Hepatocyte (in vitro differentiated cells): ENCODE measurements at places on chromosomes 3 and 15.
A peak's percentile ranks its signal among the peaks of the same experiment; 100 is the strongest.

- no peaks in the 10 kb centered on the region for H3K4me1 ChIP-seq
- H3K27ac ChIP-seq = no peak overlapping the region
- no peaks in the 10 kb centered on the region for H3K36me3 ChIP-seq
- DNase-seq = peak; percentile 59
- H3K27me3 ChIP-seq = no peaks in the 10 kb centered on the region
These were observed 27.6 kb upstream of the CXCR6 start for GRCh38 chr3:45915518-45916231.

GRCh38 chr3:161070980-161071663 lies 34.0 kb downstream of the B3GALNT1 start:
- H3K36me3 ChIP-seq = no peaks in the 10 kb centered on the region
- H3K4me1 ChIP-seq = no peaks in the 10 kb centered on the region
- DNase-seq = no peak
- H3K4me3 ChIP-seq = no peak overlapping the region
- no peak overlapping the region for H3K27ac ChIP-seq

DNA sequence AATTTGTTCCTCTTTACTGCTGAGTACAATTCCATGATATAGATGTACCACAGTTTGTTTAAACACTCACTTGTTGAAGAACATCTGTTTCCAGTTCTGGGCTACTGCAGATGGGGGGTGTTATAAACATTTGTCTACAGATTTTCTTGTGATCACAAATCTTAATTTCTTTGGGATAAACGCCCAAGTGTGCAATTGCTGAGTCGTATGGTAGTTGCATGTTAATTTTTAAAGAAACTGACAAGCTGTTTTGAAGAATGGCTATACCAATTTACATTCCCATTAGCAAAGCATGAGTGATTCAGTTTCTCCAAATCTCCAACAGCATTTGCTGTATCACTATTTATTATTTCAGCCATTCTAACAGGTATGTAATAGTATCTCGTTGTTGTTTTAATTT lies 242.0 kb upstream of the MRPL3 start:
- H3K27ac ChIP-seq = no peak overlapping the region
- no peaks in the 10 kb centered on the region for H3K36me3 ChIP-seq
- H3K4me1 ChIP-seq = no peaks in the 10 kb centered on the region
- H3K27me3 ChIP-seq = no peaks in the 10 kb centered on the region
- H3K4me3 ChIP-seq = no peak overlapping the region

- no peaks in the 10 kb centered on the region for H3K36me3 ChIP-seq
- H3K27me3 ChIP-seq = no peaks in the 10 kb centered on the region
- H3K4me3 ChIP-seq = no peak overlapping the region
- no peak overlapping the region for H3K27ac ChIP-seq
These were observed 199.7 kb downstream of the CHL1 start for GRCh38 chr3:396293-396692.

GRCh38 chr3:32146746-32147211 lies 40.4 kb downstream of the GPD1L start:
- DNase-seq = no peak
- peak overlapping the region; percentile 21 for H3K27ac ChIP-seq
- no peak overlapping the region for H3K4me3 ChIP-seq
- H3K27me3 ChIP-seq = no peaks in the 10 kb centered on the region
- H3K4me1 ChIP-seq = peaks cover 3% of the 10 kb centered on the region

DNA sequence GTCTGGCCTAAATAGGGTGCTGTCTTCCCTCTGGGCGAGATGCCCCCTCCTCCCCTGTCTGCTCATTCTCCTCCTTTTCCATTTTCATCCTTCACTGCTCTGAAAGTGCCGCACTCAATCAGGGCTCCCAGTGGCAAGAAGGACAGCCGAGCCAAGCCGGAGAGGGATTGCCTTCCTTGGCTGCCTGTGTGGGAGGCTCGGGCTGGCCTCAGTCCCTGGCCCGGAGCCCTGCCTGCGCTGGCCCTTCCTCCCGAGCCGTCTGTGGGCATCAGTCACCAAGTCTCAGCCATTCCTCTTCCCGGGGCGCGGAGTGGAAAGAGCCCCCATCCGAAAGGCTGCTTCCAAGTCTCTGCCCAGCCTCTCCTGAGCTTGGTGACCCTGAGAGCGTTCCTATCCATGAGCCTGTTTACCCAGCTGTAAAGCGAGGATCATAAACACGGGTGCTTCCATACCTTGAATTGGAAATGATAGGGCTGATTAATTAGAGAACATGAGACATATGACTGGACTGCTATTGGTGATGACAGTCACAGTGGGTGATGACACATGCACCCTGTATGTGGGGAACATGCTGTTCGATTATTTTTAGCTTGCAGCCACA lies 59.1 kb upstream of the TLE3 start:
- H3K4me1 ChIP-seq = peaks cover 41% of the 10 kb centered on the region
- no peak overlapping the region for H3K4me3 ChIP-seq

DNA sequence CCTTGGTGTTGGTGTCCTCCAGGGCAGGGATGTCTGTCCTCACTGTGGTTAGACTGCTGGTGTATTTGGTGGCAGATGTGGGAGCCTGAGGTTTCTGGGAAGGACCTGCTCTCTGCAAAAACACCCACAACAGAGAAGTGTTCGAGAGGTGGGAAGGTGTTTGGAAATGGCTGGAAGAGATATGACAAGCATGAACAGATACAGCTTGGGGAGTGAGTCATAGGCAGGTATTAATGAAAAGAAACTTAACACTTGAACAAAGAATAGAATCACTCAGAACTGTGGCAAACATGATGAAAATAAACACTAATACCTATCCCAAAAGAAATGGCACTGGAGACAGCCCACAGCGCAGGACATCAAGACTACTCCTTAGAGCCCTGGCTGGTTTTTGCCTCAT lies 192.4 kb upstream of the RORA start:
- no peaks in the 10 kb centered on the region for H3K36me3 ChIP-seq
- DNase-seq = no peak
- H3K27me3 ChIP-seq = no peaks in the 10 kb centered on the region
- H3K4me1 ChIP-seq = no peaks in the 10 kb centered on the region
- peak overlapping the region; percentile 48 for H3K27ac ChIP-seq
- H3K4me3 ChIP-seq = no peak overlapping the region

- peak; percentile 8 for DNase-seq
- H3K27ac ChIP-seq = peak overlapping the region; percentile 20
- no peaks in the 10 kb centered on the region for H3K36me3 ChIP-seq
- H3K4me3 ChIP-seq = no peak overlapping the region
These were observed 1441.5 kb downstream of the OTOL1 start for GRCh38 chr3:162938083-162938482.

- H3K4me1 ChIP-seq = no peaks in the 10 kb centered on the region
- no peak overlapping the region for H3K4me3 ChIP-seq
- no peak for DNase-seq
- H3K27me3 ChIP-seq = no peaks in the 10 kb centered on the region
These were observed 150.8 kb downstream of the ATP10A start for GRCh38 chr15:25712192-25712960.

DNA sequence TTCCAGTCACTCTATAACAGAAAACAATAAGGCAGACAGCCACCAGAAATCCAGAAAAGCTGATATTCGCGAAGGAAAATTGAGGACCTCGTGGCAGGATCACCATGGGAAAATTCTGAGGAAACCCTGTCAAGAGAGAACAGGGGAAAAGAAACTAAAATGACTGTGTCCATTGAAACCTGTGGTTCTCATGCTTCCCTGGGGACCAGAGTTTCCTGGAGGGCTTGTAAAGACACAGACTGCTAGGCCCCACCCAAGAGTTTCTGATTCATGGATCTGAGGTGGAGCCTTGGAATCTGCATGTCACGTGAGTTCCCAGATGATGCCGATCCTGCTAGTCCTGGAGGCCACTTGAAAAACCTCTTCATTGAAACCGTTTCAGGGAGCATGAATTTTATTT lies 420.5 kb downstream of the EPHB1 start:
- no peaks in the 10 kb centered on the region for H3K4me1 ChIP-seq
- H3K27ac ChIP-seq = no peak overlapping the region
- no peak for DNase-seq
- H3K4me3 ChIP-seq = no peak overlapping the region

- no peak for DNase-seq
- H3K4me3 ChIP-seq = no peak overlapping the region
- H3K36me3 ChIP-seq = no peaks in the 10 kb centered on the region
These were observed 17.4 kb downstream of the ONECUT1 start for GRCh38 chr15:52772766-52773165.

DNA sequence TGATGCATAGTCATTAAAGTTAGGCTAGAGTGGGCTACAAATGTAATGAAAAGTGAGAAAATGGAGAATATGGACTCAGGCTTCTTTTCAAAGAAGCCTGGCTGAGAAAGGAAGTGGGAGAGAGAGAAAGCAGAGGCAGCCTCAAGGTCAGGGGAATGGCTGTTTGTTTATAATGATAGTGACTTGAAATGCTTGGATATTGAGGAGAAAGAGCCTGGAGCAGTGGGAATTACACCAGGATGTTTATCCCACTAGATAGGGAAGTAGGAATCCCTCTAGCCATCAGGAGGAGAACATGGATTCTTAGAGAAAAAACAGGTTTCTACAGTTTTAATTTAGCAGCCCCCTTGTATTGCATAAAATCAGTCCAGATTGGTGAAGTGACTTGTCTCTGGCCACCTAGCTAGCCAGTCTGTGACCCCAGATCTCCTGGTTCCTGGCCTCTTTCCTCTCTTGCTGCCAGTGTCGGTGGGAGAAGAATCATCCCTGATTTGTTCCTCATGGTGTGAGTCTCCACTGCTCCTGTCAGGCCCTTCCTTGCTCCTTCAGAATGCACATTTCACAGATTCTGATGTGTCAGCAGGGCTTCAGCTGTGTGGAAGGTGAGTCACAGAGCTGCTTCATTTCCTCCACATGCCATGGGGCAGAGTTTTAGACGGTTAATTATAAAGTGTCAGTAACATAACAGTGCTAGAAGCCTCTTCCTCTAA lies 32.9 kb downstream of the SEMA6D start:
- no peaks in the 10 kb centered on the region for H3K36me3 ChIP-seq
- peak; percentile 61 for DNase-seq
- no peaks in the 10 kb centered on the region for H3K27me3 ChIP-seq

DNA sequence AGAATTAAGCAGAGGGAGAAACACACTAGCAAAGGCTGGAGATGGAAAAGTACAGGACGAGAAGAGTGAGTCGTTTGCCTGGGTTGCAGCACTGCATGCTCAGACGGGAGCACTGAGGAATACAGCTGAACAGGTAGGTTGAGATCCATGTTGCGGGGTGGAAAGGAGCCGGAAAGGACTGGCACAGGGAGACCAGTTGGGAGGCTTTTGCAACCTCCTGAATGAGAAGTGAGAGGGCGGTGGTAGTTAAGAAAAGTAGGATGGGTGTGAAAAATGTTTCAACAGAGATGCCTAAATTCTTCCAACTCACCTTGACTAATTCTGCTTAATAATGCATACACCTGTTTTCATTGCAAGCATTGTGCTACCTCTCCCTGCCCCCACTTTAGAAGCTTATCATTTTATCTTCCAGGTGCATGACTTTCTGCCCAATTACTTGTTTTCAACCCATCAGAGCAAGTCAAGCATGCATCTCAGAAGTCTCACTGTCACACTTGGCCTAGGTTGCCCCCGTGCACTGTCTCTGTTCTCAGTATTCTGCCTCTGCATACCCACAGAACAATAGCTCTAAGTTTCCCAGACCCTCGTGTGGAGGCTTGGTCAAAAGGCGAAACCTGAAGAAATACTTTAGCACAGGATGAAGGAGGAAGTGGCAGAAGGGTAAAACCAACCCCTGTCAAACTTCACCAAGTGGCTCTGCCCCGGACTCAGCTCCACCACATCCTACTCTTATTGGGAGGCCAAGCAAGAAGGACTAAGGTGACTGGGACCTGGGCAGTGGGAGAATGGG lies 199.3 kb upstream of the BCL6 start:
- H3K36me3 ChIP-seq = no peaks in the 10 kb centered on the region
- no peak for DNase-seq
- H3K27me3 ChIP-seq = no peaks in the 10 kb centered on the region
- peaks cover 6% of the 10 kb centered on the region for H3K4me1 ChIP-seq
- no peak overlapping the region for H3K4me3 ChIP-seq

DNA sequence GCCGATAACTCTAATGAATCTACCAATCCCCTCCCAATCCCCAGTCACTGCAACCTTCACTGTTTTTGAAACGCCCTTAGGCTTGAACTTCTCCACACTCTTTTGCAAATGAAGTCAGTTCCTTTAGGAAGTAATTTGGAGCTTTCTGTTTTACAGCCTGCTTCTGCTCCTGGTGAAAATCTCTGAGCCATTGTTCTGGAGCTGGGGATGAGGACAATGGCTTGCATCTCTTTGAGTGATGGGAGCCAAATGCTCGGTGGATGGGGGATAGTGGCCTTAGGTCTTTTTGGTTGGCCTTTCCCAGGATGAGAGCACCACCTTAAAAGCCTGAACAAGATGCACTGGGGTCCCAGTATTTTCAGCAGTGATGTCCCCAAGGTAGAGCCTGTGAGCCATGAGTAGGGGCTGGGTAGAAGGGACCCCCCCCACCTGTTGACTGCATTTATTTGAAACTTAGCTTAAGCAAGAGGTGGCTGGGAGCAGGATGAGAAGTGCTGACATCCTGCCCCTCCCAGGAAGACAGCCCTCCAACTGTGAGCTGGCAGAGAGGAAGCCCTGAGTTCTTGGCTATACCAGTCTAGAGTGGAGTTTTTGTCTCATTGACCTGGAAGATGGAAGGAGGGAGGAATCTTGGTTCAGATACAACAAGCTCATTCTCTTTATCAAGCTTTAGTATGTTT lies 7.6 kb upstream of the MYO5C start:
- DNase-seq = no peak
- no peaks in the 10 kb centered on the region for H3K4me1 ChIP-seq
- no peaks in the 10 kb centered on the region for H3K27me3 ChIP-seq
- no peaks in the 10 kb centered on the region for H3K36me3 ChIP-seq
- no peak overlapping the region for H3K4me3 ChIP-seq

GRCh38 chr15:96274698-96275097 lies 55.8 kb upstream of the NR2F2 start:
- H3K27me3 ChIP-seq = no peaks in the 10 kb centered on the region
- no peaks in the 10 kb centered on the region for H3K36me3 ChIP-seq
- H3K4me3 ChIP-seq = no peak overlapping the region

GRCh38 chr15:58710701-58711100 lies 38.8 kb downstream of the ADAM10 start:
- H3K4me3 ChIP-seq = no peak overlapping the region
- H3K36me3 ChIP-seq = no peaks in the 10 kb centered on the region
- H3K27ac ChIP-seq = no peak overlapping the region

DNA sequence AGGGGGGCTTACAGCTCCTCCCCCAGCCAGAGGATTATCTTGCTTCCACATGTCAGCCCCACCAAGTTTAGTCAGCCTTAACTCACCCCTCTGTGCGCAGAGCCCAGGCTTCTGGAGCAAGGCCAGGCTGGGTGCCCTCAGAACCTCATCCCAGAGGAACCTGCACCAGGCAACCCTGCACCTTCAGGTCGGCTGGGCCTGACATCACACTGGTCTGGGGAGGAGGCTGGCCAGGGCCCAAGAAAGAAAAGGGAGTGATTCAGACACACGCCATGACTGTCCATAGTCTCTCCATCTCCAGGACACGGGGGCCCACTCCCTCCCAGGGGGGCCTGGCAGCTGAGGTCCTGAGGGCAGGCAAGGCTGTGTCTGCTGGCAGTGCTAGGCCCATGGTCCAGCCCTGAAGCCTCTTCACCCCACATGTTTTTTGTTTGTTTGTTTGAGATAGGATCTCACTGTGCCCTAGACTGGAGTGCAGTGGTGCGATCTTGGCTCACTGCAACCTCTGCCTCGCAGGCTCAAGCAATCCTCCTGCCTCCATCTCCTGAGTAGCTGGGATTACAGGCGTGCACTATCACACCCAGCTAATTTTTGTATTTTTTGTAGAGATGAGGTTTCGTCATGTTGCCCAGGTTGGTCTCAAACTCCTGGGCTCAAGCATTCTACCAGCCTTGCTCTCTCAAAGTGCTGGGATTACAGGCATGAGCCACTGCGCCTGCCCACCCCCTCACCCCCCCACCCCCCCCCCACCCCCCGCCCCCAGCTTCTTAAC lies 11.1 kb downstream of the TNK2 start:
- H3K27me3 ChIP-seq = no peaks in the 10 kb centered on the region
- no peak overlapping the region for H3K4me3 ChIP-seq
- peak; percentile 51 for DNase-seq
- H3K27ac ChIP-seq = peak overlapping the region; percentile 90
